ENCODE measurements at places on chromosomes 1 and 21. TPM values are rescaled to one million over a fixed set of nuclear protein-coding genes. Genes with fewer than 3 reads are reported as not detected.

DNA sequence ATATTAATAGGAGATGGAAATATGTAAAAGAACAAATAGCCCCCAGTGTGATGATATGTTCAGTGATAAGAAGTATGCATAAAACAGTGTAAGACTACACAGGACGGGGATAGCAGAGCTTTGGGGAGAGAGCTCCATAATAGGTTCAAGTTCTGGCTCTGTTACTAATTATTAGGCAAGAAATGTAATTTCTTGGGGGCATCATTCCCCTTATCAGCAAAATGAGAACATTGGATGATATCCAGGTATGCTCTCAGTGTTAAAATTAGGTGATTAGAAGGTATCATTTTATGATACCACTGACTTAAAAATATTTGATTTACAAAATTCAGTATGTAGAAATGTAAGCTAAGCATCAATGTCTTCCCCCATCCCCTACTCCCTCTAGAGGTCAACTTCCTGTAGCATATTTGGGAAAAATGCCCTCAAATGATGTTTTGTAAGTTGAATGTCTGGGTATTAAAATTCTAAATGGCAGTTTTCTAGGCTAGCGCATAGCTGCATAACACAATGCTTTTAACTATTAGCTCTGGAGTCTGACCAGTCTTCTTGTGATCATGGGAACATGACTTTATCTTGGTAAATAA, 585.7 kb upstream of the CAMK1G start:
- DNase-seq: no peak

The APOBEC4 gene
- total RNA-seq: not detected

The OLIG1 gene
- total RNA-seq: not detected

DNA sequence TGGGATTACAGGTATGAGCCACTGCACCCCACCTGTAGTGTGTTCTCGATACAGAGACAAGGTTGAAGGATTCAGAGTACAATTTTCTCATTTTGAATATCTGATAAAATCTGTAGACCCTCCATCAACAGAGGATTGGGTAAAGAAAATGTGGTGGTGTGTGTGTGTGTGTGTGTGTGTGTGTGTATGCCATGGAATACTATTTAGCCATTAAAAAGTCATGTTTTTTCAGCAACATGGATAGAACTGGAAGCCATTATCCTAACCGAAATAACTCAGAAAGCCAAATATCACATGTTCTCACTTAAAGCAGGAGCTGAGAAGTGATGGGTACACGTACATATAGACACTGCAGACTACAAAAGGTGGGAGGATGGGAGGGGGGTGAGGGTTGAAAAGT, 57.9 kb downstream of the TRAF5 start:
- DNase-seq: no peak

GRCh38 chr1:206925106-206925736, 3.5 kb upstream of the FCMR start:
- no peak for DNase-seq

The LCE1F gene
- not detected for total RNA-seq

The BSND gene
- not detected for total RNA-seq

DNA sequence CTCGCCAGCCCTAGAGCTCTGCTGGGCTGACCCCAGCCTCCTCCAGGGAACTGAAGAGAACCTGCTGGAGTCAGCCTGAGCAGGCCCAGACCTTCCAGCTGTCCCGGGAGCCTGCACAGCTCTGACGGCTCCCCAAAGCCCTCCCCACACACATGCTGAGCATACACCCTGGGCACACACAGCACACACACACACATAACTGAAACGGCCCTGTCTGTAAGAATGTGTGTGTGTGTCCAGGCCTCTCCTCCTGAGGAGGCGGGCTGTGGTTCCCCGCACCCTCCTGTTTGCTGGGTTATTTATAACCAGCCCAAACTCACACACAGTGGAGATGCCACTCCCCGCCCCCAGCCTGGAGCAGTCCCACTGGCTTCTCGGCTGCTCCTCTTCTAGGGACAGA, 20.2 kb downstream of the SDC3 start:
- no peak for DNase-seq

- DNase-seq: no peak
Observed at GRCh38 chr1:83905315-83905907, 93.5 kb downstream of the TTLL7 start.

The RGS13 gene
- 0.98 TPM for total RNA-seq

GRCh38 chr1:41704196-41704595, 214.5 kb downstream of the HIVEP3 start:
- DNase-seq: no peak

DNA sequence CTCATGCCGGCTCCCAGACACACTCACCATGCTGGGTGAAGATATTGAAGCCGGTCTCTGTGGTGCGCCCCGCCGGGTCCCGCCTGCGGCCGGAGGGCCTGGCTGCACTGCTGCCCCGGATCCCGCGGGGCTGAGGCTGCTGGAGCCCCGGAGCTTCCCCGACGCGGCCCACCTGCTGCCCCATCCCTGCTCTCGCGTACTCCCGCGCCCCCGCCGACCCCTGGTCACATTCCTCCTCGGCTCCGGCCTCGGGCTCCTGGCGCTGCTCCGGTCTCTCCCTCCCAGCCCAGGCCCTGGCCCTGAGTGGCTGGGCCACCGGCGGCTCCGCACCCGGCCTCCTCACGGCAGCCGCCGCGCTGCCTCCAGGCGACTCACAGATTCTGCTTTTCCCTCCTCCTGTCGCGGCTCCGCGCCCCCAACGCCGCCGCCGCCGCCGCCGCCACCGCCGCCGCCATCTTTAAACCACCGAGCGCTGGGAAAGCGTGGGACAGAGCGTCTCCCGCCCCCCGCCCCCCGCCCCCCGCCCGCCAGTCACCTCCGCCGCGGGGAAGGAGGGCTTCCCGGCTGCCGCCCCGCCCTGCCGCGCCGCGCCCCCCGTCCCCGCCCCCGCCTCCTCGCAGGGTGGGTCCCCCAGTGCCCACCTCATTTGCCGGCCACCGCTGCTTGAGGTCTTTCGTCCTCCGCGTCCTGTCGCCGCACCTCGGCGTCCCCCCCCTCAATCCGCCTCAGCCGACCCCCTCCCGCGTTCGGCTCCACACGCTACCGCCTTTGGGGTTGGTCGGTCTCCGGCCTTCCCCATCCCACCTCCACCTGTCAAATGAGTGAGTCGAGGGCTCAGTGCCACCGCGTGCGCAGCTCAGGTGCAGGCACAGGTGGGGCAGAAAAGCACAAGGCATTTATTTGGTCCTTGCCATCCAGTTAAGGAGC, at the start of gene ABL2:
Gene ABL2 (minus strand): TSS at position 464 of the 927 bp plus-strand sequence. CDS start 280 bp downstream, at position 184.
- DNase-seq: no peak

GRCh38 chr1:217133092-217133491, 409.9 kb upstream of the ESRRG start:
- DNase-seq: no peak

- DNase-seq: no peak
Observed at GRCh38 chr1:19122668-19123067, 87.4 kb downstream of the UBR4 start.

GRCh38 chr1:235734335-235734734, 84.8 kb upstream of the GNG4 start:
- DNase-seq: no peak

DNA sequence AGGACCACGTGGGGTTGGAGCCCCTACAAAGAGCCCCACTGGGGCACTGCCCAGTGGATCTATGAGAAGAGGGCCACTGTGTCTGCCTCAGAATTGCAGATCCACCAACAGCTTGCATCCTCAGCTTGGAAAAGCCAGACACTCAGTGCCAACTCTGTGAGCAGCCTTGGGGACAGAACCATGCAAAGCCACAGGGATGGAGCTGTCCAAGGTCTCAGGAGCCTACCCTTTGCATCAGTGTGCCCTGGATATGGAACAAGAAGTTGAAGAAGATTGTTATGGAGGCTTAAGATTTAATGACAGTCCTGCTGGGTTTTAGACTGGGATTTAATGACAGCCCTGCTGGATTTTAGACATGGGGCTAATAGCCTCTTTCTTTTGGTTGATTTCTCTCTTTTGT, 1670.9 kb downstream of the PLA2G4A start:
- DNase-seq: no peak

GRCh38 chr1:53155534-53155933, 13.1 kb upstream of the SLC1A7 start:
- DNase-seq: no peak

- DNase-seq: no peak
Observed at GRCh38 chr1:245875581-245876261, 631.4 kb downstream of the SMYD3 start.

The ST6GALNAC3 gene
- 21.1 TPM for total RNA-seq

The AADACL4 gene
- total RNA-seq: not detected

DNA sequence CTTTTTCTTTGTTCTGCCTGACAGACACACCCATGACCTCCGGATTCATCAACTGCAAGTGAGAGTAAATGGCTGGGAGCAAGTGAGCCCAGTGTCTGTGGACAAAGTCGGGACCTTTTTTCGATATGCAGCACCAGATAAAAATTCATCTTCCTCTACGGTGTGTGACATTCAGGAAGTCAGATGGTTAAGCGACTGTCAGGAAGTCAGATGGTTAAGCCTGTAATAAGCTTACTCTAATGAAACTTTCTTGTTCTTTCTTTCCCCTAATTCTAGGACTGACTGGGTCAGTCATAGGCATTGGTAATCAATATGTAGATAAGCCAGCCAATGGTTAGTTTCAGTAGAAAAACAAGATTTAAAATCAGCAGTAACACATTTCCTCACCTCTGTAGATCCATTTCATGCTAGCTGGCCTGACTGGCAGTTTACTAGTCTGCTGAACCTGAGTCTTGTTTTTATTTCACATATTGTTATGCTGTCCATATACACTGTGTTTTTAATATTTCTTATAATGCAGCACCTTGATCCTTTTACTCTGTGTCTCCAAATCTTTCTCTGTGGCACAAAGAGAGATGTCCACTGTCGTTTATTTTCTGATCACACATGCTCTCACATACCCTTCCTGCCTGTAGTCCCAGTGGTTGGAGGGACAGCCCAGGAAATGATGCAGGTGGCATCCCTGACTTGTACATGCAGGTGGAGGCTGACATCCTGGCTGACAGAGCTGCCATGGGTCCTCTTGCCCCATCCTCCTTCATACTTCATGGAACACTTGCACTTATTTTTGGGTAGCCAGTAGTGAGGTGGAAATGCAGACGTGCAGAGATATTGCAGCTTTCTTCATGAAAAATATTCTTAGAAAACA, 115.8 kb downstream of the VPS13D start:
- no peak for DNase-seq

The FBXO2 gene
- total RNA-seq: 27.3 TPM

DNA sequence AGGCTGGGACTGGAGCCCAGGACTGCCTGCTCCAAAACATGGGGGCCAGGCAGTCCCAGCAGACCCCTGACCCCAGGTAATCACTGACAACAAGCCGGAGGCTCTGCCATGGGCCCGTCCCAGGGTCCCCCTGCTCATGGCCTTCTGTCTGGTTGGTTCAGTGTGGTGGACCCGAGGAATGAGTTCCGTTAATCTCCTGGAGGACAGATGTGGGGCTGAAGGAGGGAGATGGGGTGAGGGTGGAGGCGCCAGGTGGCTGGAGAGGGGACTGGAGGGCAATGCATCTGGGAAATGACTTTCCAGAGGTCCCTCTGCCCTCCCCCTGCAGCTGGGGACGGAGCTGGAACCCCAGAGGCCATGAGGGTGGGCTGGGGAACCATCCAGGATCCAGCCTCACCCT, 103.2 kb downstream of the EBNA1BP2 start:
- DNase-seq: no peak

GRCh38 chr1:174652569-174653280, 205.0 kb downstream of the GPR52 start:
- DNase-seq: no peak

The IL10 gene
- 2.7 TPM for total RNA-seq

DNA sequence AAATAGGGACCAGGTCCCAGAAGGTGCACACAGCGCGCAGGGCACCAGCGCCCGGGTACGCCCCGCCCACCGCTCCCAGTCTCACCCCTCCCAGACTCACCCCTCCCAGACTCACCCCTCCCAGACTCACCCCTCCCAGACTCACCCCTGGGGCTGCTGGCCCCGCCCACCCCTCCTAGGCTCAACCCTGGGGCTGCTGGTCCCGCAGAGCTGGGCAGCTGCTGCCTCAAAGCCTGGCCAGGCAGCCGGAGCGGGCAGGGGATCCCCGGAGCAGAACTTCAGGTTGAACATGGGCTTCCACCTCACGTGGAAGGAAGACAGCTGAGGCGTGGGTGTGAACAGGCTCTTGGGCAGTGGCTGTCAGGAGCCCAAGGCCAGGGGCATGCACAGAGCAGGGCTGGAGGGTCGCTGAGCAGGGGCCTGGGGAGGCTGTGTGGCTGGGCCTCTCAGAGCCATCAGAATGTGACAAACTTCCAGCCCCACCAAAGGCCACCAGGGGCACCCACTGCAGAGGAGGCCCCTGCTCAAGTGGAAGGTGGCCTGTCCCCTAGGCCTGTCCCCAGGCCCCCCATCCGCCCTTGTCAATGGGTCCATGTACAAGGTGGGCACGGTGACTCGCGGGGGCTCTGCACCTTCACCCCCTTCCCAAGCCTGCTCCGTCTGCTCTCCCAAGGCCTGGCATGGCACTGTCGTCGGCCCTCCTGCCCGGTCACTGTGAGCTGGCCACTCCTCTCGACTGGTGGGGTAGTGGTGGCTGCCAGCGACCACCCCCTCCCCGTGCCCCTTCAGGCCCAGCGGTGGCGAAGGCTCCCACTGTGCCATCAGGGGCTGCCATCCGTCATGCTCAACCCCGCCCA, 20.4 kb upstream of the SUMO3 start:
- no peak for DNase-seq

DNA sequence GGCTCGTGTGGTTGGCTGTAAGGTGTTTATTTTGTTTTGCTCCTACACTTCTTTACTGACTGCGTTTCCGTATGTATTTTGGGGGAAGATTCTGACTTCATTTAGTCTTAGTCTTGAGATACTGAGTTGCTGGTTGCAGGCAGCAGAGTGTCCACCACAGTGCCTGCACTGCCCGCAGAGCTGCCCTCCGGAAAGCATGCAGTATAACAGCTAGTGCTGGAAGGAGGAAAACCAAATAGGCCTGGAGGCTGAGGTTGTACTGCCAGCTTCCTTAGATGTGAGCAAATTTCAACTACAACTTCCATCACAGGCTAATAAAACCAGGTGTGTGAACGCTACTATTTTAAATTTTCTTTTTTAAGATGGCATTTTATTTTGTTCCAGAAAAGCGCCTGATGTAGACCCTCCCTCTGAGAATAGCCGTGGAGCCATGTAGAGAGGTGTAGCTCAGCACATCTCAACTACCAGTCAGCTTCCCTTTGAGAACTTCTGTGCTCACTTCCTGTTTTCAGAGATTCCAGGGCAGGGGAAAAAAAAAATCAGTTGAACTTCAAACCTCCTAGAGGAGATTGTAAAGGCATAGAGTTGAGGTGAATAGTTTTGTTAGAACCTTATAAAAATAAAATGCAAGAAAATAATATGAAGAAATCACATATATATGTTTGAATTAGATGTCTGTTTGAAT, 17.6 kb downstream of the LMO4 start:
- DNase-seq: no peak

All from vagina (tissue), 2 donors.